Stimulated activated CD8-positive, alpha-beta memory T cell treated with anti-CD3 and anti-CD28 coated beads, Interleukin-15, amount 100 ng/mL, for 24 hours (primary cell): ENCODE measurements at places on chromosomes 6 and 20.

DNA sequence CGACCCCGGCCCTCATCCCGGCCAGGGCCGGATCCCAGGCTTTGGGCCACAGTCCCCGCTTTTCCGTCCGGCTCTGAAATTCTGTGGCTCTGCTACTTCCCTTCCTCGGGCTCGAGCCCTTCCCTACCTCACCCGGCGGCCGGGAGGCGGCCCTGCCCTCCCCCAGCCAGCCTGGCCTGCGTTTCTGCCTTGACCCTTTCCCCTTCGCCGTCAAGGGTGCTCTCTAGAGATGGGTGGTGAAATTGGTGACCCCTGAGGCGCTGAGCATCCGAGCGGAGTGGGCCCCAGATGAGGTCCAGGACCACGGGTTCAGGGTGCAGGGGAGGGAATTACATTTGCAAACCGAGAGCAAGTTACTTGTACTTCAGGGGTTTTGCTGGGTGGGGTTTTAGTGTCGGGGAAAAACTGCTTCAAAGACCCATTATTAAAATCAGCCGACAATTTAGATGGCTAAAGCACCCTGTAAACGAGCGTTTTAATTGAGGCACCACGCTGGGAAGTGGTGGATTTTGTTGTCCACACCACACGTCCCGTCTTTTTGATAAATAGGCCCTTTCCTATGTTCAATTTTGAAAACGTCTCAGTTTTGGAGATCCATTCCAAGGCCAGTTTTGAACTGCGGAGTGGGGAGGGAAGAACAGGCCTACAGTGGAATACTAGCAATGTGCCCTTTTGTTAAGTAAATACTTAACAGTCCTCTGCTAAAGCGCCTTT, 9.9 kb downstream of the TFAP2A start:
- no peak for DNase-seq

DNA sequence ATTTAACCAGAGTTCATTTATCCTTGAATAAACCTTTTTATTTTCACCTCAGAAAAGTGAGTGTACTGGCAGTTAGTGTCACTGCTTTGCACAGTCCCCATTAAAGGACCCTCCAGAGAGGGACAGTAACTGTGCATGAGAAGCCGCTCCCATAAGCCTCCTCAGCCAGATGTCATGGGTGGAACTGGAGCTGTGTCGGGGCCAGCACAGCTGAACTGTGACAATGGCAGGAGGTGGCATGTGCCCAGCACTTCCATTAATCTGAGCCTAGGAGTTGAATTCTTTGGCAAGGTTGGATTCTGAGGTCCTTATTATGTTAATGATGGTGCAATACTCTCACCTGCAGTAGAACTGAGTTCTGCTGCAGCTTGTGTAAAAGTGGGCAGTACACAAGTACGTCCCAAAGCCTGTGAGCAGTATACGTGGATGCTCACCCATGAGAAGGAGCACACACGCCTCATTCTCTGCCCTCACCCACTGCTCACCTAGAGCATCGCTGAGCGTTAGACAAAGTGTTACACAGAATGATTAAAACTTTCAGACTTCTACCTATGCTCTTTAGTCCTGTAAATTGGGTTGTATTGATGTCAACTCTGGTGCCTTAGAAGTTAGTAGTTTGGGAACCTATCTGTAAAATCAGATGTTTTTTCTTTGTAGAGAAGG, 11.9 kb upstream of the CSE1L start:
- no peak for DNase-seq

DNA sequence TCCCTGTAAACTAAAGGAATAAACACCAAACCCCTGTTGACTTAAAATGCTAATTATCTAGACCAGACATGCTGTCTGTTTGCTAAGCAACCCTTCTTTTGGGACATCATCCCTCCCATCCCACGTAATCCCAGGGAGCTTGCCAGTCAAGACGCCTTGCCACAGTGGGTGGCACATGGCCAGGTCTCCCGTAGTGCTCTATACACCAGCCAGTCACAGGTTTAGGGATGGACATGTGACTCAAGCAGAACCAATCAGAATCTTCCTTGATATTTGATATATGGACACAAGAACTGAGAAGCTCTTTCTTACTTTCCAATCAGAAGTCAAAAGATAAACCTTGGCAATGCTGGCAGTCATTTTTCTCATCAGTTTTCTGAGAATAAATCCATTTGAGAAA, 60.0 kb downstream of the CNKSR3 start:
- no peak for DNase-seq

GRCh38 chr20:17939622-17940223, 28.9 kb downstream of the SNX5 start:
- DNase-seq = no peak

DNA sequence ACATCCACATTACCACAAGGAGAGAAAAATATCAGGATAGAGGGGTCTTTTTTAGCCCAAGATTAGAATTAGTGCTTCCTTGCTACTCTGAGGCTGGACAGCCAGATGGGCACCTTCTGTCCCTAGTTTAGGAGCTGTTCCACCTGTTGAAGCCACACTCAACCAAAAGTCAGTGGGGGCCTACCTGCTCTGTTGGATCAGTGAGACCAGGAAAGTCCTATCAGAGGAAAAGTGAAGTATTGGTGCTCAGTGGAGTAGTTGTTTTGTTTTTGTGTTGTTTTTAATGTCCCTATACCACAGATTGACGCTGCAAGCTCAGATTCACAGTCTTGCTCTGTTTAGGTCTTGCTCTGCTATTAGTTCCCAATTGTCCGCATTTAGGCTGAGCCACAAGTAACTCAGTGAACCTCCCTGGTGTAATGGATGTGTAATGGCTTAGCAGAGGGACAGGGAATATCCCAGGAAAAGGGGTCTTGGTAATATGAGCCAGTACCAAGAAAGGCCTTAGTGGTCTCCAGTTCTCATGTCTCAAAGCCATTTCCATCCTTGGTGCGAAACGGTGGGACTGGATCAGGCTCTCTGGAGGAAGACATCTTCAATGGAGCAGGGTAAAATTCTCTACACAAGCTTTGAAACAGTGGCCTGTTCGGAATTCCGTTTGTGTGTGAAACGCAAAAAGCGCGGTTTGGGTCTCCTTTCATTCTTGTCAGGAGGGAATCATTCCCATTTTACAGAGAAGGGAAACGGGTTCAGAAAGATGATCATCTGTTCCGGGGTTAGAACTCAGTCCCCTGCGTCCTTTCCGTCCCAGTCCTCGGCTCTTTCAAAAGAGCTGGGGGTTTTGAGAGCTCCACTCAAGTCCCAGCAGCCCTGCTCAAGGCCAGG, 631 bp upstream of the PABPC1L start:
- DNase-seq = no peak

DNA sequence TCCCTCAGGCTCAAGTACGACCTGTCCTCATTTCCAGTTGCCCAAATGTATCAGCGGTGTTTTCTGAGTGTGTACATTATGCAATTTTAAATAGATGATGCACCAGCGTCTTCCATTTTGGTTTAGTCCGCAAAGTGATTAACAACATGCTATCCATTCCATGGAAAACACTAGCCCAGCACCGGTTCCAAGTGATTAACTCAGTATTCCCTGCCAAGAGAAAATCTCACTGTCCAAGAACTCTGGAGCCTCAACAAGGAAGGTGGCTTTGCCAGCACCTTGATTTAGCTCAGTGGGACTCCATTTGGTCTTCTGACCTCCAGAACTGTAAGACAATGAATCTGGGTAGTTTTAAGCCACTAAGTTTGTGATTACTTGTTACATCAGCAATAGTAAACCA, 107.2 kb downstream of the FOXC1 start:
- DNase-seq = no peak
